ENCODE measurements at places on chromosomes 2 and 18. TPM values are rescaled to one million over a fixed set of nuclear protein-coding genes. Genes with fewer than 3 reads are reported as not detected.

Gene CFAP210
- total RNA-seq = 1.0 TPM

Gene UGT1A6
- total RNA-seq = not detected

Gene ARID5A
- total RNA-seq = 17.1 TPM

Gene ABI2
- total RNA-seq = 41.6 TPM

Gene POMC
- total RNA-seq = 3.3 TPM

Gene CNRIP1
- 48.0 TPM for total RNA-seq

Gene CSRNP3
- 13.9 TPM for total RNA-seq

Gene PIEZO2
- 3.0 TPM for total RNA-seq

Gene ADCY3
- total RNA-seq = 50.8 TPM

Gene MREG
- total RNA-seq = 2.2 TPM

- DNase-seq = no peak
Observed at GRCh38 chr2:143907801-143908200, 612.1 kb downstream of the ZEB2 start.

GRCh38 chr2:182891611-182892010 is 25.2 kb upstream of the FRZB start:
- no peak for DNase-seq

DNA sequence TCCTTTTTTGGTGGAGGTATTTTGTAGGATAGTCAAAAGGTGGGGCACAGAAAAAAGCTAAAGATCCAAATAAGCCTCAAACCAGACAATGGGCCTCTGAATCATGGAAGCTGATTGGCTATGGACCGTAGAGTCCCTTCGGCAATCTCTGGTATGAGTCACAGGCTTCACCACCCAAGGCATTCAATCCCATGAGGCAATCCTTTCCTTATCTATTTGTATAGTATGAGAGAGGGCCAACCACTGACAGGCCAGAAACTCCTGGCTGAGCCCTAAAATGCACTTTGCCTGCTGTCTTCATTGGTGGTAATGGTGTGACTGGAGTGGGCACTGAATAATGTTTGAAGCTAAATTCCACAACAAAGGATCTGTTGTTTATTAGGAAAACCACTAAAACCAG is 38.7 kb upstream of the MEX3C start:
- DNase-seq = no peak

- DNase-seq = no peak
Observed at GRCh38 chr2:53265544-53266299, 501.9 kb upstream of the CHAC2 start.

GRCh38 chr2:60899230-60899891 is 18.0 kb downstream of the REL start:
- no peak for DNase-seq

DNA sequence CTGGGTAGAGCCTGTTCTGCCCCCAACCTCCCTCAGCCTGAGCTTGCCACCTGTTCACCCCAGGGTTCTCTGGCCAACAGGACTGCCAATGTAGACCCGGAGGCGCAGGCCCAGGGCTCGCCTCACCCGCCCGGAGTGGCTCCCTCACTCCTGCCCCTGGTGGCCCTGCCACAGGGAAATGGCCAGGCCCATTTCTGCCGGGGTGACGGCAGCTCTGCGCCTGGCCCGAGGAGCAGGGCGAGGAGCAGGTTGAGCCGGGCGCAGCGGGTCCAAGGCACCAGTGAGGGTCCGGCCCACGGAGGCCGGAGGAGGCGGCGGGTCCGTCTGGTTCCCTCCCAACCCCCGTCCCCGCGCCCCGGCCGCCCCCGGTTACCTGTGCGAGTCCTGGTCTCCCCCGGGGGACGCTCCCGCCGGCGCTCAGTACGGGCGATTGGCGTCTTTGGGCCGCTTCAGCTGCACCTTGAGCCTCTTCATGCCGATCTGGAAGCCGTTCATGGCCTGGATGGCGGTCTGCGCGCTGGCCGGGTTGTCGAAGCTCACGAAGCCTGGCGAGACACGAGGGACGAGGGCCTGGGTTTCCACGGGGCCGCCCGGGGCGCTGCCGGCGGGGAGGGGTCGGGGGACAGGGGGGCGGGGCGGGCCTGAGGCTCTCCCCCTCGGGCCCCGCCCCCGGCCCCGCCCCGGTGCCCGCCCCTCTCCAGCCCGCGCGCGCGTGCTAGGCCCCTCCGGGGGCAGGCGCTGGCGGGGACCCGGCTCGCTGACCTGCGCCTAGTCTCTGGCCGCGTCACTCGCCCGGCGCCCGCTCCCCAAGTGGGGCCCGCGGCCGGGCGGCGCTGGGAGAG is 312.0 kb downstream of the CELF4 start:
- no peak for DNase-seq

DNA sequence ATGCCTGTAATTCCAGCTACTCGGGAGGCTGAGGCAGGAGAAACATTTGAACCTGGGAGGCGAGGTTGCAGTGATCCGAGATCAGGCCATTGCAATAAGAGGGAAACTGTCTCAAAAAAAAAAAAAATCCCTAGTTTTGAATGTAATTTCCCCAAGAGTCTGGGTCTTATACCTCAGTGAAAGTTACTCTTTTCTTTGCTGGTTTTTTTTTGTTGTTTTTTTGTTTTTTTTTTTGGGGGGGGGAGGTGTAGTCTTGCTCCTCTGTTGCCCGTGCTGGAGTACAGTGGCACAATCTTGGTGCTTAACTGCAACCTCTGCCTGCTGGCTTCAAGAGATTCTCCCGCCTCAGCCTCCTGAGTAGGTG is 22.8 kb downstream of the EML4 start:
- DNase-seq = no peak

- no peak for DNase-seq
Observed at GRCh38 chr18:67742954-67743353, 226.4 kb upstream of the DSEL start.

- no peak for DNase-seq
Observed at GRCh38 chr2:56334622-56335021, 150.8 kb downstream of the CCDC85A start.

GRCh38 chr18:21433436-21433835 is 167.1 kb downstream of the ESCO1 start:
- DNase-seq = no peak

GRCh38 chr2:18465979-18466378 is 94.5 kb downstream of the RDH14 start:
- DNase-seq = no peak

DNA sequence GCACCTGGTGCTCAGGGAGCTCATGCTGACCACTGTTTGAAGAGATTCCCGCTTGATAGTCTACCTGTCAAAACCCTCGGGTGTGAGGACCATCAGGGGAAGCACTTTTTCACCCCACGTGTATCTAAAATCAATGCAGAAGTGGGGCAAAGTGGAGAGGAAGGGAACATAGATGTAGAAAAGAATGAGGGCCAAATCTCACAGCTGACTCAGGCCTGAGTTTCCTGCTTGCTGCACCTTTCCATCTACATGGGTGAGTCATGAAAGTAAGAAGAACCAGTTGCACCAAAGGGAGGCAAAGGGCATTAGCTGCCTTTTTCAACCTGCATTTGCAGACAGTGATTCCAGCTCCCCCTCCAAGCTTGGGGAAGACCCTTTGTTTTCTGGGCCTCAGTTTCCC is 100.2 kb upstream of the MYCN start:
- no peak for DNase-seq

DNA sequence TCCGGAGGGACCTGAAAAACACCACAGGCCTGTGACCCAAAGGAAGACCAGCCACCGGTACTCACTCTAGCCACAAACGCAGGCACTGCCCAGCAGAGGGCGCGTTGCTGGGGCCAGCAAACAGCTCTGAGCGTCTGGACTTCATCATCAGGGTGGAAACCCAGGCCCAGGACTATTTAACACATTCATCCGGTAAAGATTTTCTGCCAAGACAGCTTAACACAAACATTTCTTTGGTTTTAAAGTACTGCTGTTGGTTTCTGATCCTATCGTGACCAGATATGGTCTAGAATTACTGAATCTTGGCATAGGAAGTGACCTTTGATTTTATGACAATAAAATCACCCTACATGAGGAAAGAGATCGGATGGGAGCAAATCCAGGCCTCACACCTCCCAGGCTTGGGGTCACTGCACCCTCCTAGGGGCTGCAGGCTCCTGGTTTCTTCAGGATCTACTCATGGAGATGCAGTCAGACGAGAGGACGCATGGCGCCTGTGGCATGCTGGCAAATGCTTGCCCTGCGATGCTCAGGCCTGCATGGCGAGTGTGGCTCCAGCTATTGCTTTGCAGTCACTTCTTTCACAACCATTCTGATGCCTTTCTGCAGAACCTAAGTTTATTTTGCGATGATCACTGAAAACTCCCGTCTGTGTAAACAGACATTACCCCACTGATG is 130.4 kb downstream of the COL4A4 start:
- DNase-seq = no peak

- DNase-seq = no peak
Observed at GRCh38 chr2:105873281-105873680, 128.6 kb downstream of the NCK2 start.

DNA sequence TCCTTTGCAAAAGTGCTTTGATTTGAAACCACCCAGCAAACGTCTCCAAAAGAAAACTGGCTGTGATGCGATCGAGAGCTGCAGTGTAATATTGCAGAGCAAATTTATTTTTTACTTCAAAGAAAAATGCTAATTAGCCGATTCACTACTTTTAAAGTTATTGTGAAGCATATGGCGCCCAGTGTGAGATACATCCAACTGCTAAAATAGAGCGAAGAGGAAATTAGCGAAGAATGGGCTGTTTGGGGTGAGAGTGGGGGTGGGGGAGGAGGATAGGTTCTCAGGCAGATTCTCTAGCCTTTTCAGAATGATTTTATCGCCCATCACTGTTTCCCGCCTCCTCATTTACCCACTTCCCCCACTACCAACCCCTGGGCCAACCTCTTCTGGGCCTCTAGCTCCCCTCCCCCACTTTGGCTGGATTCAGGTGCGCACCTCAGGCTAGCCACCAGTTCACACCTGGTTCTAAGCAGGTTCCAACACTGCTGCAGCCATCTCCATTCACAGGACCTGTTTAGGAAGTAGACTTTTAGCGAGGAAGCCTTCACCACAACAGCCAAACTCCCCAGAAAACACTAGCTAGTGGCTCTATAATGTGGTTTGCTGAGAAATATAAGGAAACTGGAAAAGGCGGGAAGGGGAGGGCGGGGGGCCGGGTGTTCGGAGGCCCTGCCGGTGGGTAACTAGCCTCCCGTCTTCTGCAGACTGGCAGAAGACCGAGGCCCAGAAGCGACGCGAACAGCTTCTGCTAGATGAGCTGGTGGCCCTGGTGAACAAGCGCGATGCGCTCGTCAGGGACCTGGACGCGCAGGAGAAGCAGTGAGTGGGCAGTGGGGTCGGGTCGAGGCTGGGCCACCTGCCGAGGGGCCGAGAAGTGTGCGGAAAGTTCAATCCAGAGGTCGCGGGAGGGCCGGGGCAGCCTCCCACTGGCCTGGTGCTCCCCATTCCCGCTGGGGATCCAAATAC is 6.0 kb upstream of the OTX1 start:
- DNase-seq = no peak

- DNase-seq = peak; percentile 45
Observed at GRCh38 chr2:11377928-11378545, 33.6 kb upstream of the ROCK2 start.

GRCh38 chr2:72126186-72127100 is 21.2 kb downstream of the CYP26B1 start:
- DNase-seq = no peak

GRCh38 chr2:73075477-73076373 is 4.2 kb upstream of the SFXN5 start:
- DNase-seq = peak; percentile 63

All from ovary (tissue), 10 donors.